Inflammatory macrophage treated with lipopolysaccharide for 1 hour (primary cell): ENCODE measurements at places on chromosomes 16 and 17.
A peak's percentile ranks its signal among the peaks of the same experiment; 100 is the strongest.

- DNase-seq: no peak
These were observed 9.2 kb downstream of the HIC1 start for GRCh38 chr17:2064147-2064489.

GRCh38 chr17:71522383-71522782, 598.4 kb upstream of the SOX9 start:
- no peak for DNase-seq

DNA sequence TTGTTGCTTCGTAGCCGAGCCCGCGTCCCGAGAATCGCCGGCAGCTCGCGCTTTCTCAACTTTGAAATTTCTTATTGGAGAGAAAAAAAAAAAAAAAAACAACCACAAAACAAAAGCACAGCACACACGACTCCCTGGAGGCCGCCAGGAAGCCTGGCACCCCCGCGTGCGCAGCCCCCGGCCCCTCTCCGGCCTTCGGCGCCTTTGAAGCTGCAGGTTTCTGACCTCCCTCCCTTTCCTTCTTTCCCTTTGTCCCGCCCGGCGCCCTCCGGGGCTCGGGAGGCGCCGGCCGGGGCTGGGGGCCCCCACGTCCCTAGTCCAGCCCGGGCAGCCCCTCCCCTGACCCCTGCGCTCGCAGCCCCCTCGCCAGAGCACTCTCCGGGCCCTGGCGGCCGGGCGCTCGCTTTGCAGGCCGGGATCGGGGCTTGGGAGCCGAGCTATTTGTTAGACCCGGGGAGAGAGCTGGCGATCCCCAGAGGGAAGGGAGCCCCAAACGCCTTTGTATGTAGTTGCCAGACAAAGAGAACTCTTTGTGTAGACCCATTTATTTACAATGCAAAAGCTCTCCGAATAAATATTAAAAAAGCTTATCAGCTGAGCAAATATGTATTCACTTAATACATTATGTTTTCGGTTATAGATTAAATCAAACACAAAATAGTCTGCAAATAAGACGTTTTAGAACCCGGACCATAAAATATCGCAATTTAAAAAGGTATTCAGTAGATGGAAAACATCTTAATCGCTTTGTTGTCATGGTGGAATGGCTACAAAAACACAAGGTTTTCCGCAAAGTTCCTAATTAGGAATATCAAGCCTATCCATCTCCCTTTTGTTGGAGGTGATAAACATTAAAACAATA, 2.3 kb downstream of the BAHCC1 start:
- DNase-seq: peak; percentile 63

GRCh38 chr16:11636172-11636721, 32.0 kb upstream of the SNN start:
- DNase-seq: no peak

- DNase-seq: no peak
These were observed 2.7 kb downstream of the IGFBP4 start for GRCh38 chr17:40445751-40446468.

GRCh38 chr17:6706499-6706898, 6.7 kb downstream of the SLC13A5 start:
- DNase-seq: no peak

DNA sequence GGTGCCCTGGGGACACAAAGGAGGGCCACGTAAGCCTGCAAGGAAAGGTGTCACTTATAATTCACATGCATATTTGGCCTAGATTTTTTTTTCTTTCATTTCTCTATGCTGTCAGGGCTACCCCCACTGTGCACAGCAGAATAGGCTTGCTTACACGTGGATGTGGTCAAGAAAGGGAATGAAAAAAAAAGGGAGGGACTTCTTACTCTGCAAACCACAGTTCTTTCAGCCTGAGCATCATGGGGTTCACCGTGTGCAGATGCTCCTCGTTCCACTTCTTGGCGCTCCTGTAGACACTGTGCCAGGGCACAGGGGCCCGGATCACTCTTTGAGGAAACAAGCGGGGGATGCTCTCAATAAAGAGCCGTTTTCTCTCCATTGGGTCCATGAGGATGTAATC, 16.6 kb downstream of the DNAH3 start:
- no peak for DNase-seq

- DNase-seq: no peak
These were observed 2.0 kb downstream of the CORO7 start for GRCh38 chr16:4414187-4414917.
